Fibroblast of skin of left quadriceps (primary cell): ENCODE measurements at places on chromosomes 11 and 22.

DNA sequence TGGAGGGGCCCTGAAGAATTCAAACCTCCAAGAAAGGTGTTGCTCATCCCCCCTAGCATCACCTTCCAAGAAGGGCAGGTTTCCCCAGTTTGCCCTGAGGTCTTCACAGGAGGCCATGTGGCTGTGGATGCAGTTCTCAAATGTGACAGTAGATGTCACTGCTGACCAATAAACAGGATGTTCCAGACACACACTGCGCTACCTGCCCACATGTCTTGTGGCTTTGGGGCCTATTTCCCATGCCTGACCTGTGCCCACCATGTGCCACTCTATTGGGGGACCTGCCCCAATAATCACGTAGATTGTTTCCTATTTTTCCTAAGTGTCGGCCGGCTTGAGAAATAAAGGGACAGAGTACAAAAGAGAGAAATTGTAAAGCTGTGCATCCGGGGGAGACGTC is 4.5 kb downstream of the GSTT2 start:
- DNase-seq = peak; percentile 1

- peak; percentile 70 for DNase-seq
Observed at GRCh38 chr22:30705710-30706651, 11.3 kb downstream of the OSBP2 start.

GRCh38 chr11:12765428-12765827 is 91.2 kb downstream of the TEAD1 start:
- no peak for DNase-seq

DNA sequence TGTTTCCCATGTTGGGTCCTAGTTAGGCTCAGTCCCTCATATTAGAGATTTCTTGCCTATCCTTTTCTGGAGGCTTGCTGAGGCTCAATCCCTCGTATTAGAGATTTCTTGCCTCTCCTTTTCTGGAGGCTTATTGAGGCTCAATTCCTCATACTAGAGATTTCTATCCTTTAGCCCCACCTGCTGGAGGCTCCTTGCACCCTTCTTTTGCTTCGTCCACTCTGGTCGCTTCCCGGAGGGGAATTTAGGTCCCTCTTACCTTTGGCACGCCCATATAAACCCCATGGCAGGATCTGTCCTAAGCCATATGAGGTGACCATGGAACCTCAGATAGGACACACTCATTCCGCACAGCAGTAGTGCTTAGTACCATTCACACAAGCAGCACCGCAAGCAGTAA is 15.9 kb downstream of the CYP2D6 start:
- no peak for DNase-seq

DNA sequence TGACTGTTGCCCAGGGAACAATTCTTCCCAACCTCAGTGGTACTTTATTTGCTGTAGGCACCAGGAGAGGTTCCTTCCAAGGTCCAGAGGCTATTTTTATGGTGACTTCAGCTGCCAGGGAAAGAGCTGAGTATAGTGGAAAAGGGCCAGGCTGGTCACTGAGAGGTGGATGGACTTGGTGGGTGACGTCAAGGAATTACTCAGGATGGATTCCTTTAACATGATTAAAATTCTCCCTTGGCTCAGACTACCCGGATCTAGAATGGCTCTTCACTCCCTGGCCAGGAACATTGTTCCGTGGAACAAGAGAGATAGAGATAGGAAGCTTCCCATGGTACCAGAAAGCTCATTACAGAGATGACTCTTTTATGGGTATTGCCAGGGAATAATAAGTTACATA is 8.7 kb upstream of the CALCA start:
- no peak for DNase-seq
